ENCODE measurements at places on chromosomes 7 and 10. TPM values are rescaled to one million over a fixed set of nuclear protein-coding genes. Genes with fewer than 3 reads are reported as not detected.
A peak's percentile ranks its signal among the peaks of the same experiment; 100 is the strongest.

DNA sequence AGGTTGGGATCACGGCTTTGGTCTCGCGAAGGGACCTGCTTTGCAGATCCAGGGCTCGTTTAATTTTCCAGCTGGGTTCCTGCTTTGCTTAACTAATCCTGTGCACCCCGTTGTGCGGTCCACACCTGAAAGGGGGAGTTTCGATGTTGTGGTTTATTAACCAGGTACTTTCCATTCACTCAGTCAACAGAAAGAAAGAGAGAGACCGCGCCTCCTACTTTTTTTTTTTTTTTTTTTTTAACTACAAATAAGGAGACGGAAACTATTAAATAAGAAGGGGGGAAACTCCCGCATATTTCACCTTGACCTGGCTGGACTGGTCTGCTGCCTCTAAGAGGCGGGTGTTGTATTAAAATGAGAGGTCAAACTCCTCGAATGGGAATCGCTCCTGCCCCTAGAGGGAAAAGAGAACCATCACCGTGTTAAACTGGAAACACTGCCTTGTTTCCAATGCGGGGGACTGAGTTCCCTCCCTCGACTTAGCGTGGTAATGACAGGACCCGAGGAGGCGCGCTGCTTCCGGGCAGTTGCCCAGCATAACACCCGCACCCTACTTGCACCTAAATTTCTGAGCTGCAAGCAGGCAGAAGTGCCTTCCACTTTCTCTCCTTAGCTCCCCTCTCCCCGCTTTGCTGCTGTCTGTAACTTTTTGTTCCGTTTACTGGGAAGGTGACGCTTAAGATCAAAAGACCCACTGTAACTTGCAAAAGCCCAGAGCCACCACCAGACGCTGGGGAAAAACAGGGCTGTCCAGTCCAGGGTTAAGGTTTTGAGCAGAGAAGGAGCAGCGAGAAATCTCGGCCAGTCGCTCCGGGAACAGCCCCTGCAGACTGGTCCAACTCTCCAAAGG is 1.1 kb upstream of the ITGB8 start:
- peak; percentile 79 for DNase-seq

GRCh38 chr10:100895346-100895745 is 17.4 kb upstream of the SLF2 start:
- DNase-seq = no peak

- DNase-seq = peak; percentile 34
Observed at GRCh38 chr10:6046773-6047611, 15.2 kb downstream of the IL2RA start.

DNA sequence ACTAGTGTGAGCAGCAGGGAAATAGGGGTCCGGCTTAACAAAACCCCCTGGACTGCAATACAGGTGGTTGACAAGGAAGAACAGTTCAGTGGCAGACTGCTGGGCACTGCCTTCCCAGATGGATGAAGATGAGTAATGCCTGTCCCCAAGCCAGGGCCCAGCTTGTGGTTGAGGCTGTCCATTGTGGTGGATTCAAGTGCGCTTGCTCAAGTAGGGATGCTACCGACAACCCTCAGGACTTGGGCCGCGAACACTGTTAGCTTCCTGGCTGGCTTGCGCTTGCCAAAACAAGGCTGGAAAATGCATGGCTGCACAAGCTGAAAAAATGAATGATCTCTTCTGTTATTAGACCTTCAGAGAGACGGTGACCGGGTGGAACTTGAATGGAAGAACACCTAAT is 116.1 kb upstream of the ACBD5 start:
- no peak for DNase-seq

The SVIL gene
- total RNA-seq = 209 TPM

DNA sequence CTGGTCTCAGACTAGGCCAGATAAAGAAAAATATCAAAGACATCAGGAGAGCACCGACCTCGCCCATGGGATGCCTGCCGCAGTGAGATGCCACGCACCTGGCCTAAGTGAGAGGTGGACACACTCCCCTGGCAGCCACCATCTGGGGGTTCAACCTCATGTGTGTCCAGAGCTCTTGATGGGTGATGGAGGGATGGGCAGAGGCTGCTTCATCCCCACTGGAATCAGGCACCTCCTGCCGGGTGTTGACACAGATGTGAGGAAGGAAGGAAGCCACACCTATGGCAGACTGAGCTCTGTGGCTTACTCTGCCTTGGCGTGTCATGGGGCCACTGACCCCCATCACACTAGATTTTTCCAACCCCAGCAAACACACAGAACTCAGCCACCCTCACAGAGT is 11.4 kb downstream of the ZNF488 start:
- DNase-seq = peak; percentile 32

GRCh38 chr10:60041489-60042133 is 135.3 kb upstream of the CCDC6 start:
- DNase-seq = no peak

DNA sequence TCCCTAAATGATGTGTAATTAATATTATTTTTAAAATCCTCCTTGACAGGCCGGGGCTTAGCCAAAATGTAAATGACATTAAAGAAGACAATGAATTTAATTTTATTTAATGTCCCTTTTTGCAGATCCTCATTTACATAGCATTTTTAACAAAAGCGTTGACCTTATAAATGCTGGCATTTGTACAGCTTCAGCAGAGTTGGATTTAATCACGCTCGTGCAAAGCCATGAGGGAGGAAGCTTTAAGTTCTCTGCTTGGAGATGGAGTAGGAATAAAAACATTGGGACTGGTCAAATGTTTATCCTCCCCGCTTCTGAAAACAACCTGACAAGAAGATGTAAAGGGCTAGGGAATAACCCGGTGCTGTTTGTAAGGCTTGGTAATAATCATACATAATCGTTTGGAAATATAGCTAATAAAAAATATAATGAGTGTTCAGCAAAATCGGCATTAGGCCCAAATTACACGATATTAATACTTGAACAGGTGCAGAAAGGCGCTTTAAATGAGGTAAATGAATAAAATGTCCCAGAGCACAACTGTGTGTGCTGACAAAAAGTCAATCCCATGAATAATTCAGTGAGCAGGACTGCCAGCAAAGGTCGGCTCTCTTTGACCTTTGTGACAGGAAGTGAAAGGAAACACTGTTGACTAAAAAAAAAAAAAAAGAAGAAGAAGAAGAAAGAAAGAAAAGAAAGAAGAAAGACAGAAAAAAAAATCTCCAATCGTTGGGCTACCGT is 11.5 kb downstream of the EBF3 start:
- no peak for DNase-seq

DNA sequence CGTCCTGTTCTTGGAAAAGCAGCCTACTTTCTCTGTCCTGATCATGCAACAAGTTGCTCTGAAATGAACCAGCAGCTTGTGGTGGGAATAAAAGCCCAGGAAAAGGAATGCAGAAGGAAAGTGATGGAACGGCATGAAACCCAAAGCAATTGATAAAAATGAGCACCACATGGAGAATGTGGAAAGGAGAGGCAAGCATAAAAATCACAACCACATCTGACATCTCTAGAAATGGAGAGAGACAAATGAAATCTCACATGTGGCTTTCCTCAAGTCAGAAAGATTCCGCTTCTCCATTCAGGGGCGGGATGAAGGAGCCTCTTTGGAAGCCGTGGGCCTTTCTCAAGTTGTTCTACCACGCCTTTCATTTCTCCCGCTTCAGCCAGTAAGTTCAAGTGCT is 631.7 kb upstream of the GALNT17 start:
- no peak for DNase-seq

The PRLHR gene
- total RNA-seq = not detected

The POP7 gene
- 28.0 TPM for total RNA-seq

GRCh38 chr10:3530346-3530745 is 254.7 kb downstream of the KLF6 start:
- DNase-seq = no peak

The NPM3 gene
- total RNA-seq = 45.7 TPM

- DNase-seq = no peak
Observed at GRCh38 chr7:101519324-101520023, 109.6 kb downstream of the MYL10 start.

- DNase-seq = peak; percentile 65
Observed at GRCh38 chr10:102352066-102352715, 43.3 kb upstream of the NFKB2 start.

The ZNF804B gene
- not detected for total RNA-seq

GRCh38 chr7:50538478-50538877 is 26.7 kb downstream of the DDC start:
- DNase-seq = no peak

The TMEM139 gene
- 34.0 TPM for total RNA-seq

DNA sequence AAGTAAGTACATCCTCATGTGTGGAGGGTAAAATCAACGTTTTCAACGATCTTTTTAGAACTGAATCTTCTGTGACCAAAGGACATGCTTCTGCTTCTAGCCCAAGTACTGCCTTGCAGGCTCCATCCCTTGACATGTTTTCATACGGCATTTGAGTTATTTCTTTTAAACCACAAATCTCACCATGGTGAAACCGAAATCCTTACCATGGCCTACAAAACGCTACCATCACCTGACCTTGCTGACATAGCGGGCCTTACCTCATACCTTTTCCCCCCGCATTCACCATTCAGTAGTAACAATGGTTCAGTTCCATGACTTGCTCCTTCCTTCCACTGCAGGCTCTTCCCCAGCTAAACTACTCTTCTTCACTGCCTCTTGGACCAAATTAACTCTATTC is 3.5 kb downstream of the RNF216 start:
- no peak for DNase-seq

DNA sequence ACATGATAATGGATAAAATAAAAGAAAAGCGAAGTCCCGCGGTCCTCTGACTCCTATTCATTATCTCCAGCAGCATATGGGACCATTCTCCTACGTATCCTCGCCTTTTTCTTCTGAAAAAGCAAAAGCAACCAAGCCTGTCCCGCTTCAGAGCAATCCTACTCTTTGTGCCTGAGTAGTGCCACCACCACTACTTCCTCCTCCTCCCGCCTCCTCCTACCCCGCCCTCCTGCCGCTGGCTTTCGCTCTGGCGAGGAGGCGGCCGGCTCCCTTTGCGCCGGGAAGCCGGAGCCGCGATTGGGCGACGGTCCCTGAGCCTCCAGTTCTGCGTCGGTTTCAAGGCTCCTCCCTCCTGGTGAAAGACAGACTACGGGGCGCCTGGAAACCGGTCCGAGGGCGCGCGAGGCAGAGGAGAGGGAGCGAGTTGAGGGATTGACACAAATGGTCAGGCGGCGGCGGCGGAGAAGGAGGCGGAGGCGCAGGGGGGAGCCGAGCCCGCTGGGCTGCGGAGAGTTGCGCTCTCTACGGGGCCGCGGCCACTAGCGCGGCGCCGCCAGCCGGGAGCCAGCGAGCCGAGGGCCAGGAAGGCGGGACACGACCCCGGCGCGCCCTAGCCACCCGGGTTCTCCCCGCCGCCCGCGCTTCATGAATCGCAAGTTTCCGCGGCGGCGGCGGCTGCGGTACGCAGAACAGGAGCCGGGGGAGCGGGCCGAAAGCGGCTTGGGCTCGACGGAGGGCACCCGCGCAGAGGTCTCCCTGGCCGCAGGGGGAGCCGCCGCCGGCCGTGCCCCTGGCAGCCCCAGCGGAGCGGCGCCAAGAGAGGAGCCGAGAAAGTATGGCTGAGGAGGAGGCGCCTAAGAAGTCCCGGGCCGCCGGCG is at the start of gene FZD1:
TSS of gene FZD1 (plus strand) at position 388 of the 878 bp plus-strand sequence. CDS start at position 836, 448 bp downstream.
- peak; percentile 98 for DNase-seq

The FAM25A gene
- not detected for total RNA-seq

The SAMD9L gene
- total RNA-seq = 15.9 TPM

The SUPV3L1 gene
- 33.5 TPM for total RNA-seq

DNA sequence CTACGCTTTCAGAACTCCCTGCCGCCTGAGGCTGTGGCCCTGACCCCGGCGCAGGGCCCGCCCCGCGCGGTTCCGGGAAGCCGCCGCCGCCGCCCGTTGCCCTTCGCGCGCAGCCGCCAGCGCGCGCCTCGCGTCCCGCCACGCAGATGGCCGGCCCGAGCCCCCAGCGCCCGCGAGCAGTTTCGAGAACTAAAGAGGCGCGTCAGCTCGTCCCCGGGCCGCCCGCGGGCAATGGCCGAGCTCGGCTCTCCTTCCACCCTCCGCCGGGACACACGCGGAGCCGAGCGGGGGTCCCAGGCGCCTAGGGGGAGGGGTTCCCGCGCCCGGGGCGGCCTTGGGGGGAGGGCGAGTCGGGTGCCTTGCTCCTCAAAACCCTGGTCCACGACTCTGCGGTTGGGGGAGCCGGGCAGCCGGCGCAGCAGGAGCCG is 1.8 kb downstream of the HNRNPF start:
- peak; percentile 68 for DNase-seq

DNA sequence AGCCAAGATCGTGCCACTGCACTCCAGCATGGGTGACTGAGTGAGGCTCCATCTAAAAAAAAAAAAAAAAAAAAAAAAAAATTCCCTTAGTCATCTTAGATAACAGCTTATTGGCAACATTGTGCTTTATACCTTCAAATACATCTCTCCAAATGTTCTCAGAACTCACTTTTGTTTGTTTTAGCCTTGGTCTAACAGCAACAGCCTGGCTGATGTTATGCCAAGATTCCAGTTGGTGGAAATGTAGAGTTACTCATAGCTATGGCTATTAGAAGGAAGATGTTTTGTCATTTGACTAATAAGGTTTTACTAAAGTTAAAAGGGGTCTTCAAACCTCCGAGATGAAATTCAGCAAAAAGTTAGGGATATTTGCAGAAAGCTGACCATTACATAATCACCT is 481.4 kb downstream of the NEBL start:
- no peak for DNase-seq

DNA sequence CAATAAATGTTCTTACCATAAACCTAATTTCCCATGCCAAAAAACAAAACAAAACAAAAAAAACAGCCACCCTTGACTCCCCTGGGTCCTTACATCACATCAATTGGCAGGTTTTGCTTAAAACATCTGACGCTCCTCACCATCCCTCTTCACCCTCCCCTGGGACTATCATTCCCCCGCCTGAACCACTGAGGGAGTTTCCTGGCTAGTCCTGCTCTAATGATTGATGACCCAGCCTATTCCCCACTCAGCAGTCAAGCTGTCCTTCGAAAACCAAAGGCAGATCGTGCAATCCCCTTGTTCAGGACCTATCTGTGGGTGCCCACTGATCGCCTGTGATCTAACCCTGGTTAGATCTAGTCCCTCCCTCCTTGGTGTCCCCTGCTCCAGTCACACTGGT is 11.2 kb upstream of the FRMPD2 start:
- DNase-seq = no peak

- DNase-seq = no peak
Observed at GRCh38 chr10:35091994-35092790, 2.1 kb upstream of the CUL2 start.

The ANKRD1 gene
- 0.62 TPM for total RNA-seq

DNA sequence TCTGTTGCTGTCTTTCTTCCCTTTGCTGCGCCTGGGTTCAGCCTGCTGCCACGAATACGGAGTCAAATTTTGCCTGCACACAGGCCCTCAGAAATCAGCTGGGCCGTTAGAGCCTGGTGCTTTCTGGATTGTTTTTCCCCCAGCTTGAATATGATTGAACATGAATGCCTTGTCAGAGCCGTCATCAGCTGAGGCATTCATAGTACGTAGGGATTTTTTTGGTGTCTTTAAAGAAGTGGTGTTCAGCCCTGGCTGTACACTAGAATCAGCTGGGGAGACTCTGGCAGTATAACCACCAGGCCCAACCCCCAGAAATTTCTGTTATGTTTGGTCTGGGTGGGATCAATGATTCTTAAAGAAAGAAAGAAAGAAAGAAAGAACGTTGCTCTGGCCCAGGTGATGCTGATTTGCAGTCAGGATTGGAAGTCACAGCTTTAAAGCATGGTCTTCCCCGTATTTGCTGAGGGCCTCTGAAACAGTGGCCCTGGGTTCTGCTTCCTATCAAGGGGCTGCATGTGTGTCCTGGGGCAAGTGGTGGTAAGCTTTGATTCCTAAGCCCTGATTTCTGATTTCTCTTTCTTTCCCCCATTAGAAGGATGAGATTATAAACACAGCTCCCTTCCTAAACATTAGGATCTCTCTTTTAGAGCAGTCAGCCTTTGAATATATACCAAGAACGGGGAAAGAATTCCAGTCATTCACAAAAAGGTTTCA is 24.7 kb downstream of the NUB1 start:
- no peak for DNase-seq

GRCh38 chr10:33321516-33321915 is 13.0 kb downstream of the NRP1 start:
- DNase-seq = no peak

The LRRN3 gene
- 1.2 TPM for total RNA-seq
